ENCODE measurements at places on chromosomes 3 and 15. TPM values are rescaled to one million over a fixed set of nuclear protein-coding genes. Genes with fewer than 3 reads are reported as not detected.
A peak's percentile ranks its signal among the peaks of the same experiment; 100 is the strongest.

RTP4 gene
- 0.75 TPM for total RNA-seq

- DNase-seq: no peak
- H3K4me1 ChIP-seq: no peaks in the 10 kb centered on the region
- no peak overlapping the region for H3K4me3 ChIP-seq
- no peak overlapping the region for H3K27ac ChIP-seq
- no peaks in the 10 kb centered on the region for H3K27me3 ChIP-seq
- H3K36me3 ChIP-seq: no peaks in the 10 kb centered on the region
These were observed 310.0 kb upstream of the WNT5A start for GRCh38 chr3:55797084-55797483.

DNA sequence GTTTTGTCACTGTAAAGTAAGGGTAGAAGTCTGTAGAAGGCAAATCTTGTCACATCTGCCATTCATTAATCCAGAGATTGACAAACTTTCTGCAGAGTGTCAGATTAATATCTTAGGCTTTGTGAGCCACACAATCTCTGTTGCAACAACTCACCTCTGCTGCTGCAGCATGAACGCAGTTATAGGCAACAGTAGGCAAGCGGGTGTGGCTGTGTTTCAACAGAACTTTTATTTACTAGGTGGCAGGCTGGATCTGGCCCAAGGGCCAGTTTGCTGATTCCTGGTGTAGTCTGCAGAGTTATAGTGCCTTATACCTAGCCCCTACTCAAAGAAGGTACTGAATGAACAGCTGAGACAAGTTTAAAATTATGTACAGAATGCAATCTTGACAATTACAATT lies 396.7 kb downstream of the FOXP1 start:
- H3K4me3 ChIP-seq: no peak overlapping the region
- no peak overlapping the region for H3K27ac ChIP-seq
- H3K27me3 ChIP-seq: no peaks in the 10 kb centered on the region

GPR171 gene
- total RNA-seq: 8.7 TPM

DNA sequence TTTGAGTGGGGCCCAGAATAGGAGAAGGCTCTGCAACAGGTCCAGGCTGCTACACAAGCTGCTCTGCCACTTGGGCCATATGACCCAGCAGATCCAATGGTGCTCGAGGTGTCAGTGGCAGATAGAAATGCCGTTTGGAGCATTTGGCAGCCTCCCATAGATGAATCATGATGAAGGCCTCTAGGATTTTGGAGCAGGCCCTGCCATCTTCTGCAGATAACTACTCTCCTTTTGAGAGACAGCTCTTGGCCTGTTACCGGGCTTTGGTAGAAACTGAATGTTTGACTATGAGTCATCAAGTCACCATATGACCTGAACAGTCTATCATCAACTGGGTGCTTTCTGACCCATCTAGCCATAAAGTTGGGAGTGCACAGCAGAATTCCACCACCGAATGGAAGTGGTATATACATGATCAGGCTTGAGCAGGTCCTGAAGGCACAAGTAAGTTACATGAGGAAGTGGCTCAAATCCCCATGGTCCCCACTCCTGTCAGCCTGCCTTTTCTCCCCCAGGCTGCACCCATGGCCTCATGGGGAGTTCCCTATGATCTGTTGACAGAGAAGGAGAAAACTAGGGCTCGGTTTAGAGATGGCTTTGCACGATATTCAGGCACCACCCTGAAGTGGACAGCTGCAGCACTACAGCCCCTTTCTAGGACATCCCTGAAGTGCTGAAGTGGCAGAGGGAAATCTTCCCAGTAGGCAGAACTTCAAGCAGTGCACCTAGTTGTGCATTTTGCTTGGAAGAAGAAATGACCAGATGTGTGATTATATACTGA lies 971.4 kb downstream of the MCTP2 start:
- no peaks in the 10 kb centered on the region for H3K36me3 ChIP-seq
- H3K4me3 ChIP-seq: no peak overlapping the region
- H3K4me1 ChIP-seq: no peaks in the 10 kb centered on the region
- no peak for DNase-seq
- no peaks in the 10 kb centered on the region for H3K27me3 ChIP-seq
- no peak overlapping the region for H3K27ac ChIP-seq

SKOR1 gene
- total RNA-seq: 0.81 TPM

KBTBD12 gene
- total RNA-seq: not detected

GRCh38 chr3:2879587-2879986 lies 230.6 kb downstream of the IL5RA start:
- H3K36me3 ChIP-seq: no peaks in the 10 kb centered on the region
- H3K27ac ChIP-seq: no peak overlapping the region
- H3K4me3 ChIP-seq: no peak overlapping the region
- no peaks in the 10 kb centered on the region for H3K27me3 ChIP-seq
- H3K4me1 ChIP-seq: no peaks in the 10 kb centered on the region

- no peak overlapping the region for H3K4me3 ChIP-seq
- no peaks in the 10 kb centered on the region for H3K4me1 ChIP-seq
- H3K36me3 ChIP-seq: no peaks in the 10 kb centered on the region
- no peak for DNase-seq
- no peaks in the 10 kb centered on the region for H3K27me3 ChIP-seq
- H3K27ac ChIP-seq: no peak overlapping the region
These were observed 990.4 kb downstream of the GBE1 start for GRCh38 chr3:80771085-80771484.

NT5DC2 gene
- total RNA-seq: 40.5 TPM

RBP2 gene
- total RNA-seq: not detected

- H3K4me3 ChIP-seq: no peak overlapping the region
- peak; percentile 60 for DNase-seq
- H3K36me3 ChIP-seq: no peaks in the 10 kb centered on the region
- peaks cover 43% of the 10 kb centered on the region for H3K4me1 ChIP-seq
- peak overlapping the region; percentile 82 for H3K27ac ChIP-seq
These were observed 14.3 kb downstream of the KAT2B start for GRCh38 chr3:20054549-20054987.

SEMA6D gene
- total RNA-seq: 17.7 TPM

DNA sequence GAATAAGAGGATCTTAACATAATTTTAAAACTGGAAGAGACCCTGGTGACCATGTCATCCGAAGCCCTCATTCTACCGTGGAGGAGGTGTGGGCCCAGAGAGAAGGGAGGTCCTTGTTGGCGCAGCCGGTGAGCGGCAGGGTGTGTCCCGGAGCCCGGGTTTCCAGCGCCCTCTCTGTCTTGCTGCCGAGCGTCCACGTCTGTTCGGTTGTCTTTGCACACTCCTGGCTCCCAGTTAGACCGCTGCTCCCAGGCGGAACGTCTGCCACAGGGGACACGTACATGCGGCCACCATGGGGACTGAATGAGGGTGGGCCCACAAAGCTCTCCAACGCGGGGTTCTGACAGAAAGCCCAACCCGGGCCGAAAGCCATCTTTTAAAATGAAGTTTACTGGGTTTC lies 6.6 kb upstream of the MUC4 start:
- H3K4me1 ChIP-seq: peaks cover 2% of the 10 kb centered on the region
- no peak overlapping the region for H3K27ac ChIP-seq
- no peaks in the 10 kb centered on the region for H3K27me3 ChIP-seq
- no peak overlapping the region for H3K4me3 ChIP-seq
- no peaks in the 10 kb centered on the region for H3K36me3 ChIP-seq

DNA sequence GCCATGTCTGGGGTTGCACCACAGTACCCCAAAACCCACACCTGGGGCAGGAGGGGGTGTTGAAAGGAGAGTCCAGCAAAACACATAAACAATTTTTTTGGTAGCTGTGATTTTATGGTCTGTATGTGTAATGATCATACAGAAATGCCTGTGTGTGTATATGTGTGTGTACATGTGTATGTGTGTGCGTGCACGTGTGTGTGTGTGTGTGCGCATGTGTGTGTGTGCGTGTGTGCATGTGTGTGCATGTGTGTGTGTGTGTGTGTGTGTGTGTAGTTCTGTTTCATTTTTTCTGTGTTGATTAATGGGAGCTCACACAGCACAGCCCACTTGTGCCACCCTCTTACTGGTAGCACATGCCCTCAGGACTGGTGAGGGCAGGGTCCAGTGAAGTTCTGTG lies 96.3 kb upstream of the OXTR start:
- no peak overlapping the region for H3K4me3 ChIP-seq
- H3K27me3 ChIP-seq: no peaks in the 10 kb centered on the region
- no peak for DNase-seq

LACTB gene
- 8.9 TPM for total RNA-seq

- H3K36me3 ChIP-seq: no peaks in the 10 kb centered on the region
- DNase-seq: no peak
- H3K27ac ChIP-seq: no peak overlapping the region
- H3K4me1 ChIP-seq: peaks cover 6% of the 10 kb centered on the region
These were observed 193.7 kb downstream of the TCF12 start for GRCh38 chr15:57112178-57112577.

DNA sequence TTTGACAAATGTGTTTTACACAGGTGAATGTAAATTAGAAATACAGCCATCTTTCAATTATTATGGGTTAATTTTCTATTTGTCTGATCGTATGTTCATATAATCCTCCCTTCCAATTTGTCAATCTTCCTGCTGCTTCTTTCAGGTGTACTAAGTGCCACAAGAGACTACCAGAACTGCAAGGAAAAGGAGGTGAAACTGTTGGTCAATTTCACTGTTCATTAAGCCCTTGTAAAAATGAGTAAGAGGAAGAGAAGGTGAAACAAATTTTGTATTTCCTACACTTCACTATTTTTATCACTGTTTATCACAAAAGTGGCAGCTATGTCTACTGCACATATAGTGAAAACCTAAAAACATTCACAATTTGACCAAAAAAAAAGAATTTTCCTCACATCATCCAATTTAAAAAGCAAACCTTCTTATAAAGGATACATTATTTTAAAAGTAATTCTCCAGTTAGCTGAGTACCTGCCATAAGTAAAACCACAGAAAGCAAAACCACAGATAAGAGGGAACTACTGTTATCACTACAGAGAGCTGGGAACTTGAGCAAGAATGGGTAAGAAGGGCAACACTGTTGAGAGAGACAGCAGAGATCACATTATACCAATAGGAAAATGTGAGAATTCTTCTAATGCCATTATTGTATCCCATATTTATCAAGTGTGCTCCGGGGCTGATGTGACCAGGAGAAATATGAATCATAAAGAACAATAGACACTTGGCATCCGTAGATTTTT lies 163.0 kb downstream of the TBC1D5 start:
- H3K4me1 ChIP-seq: no peaks in the 10 kb centered on the region
- DNase-seq: no peak
- H3K36me3 ChIP-seq: no peaks in the 10 kb centered on the region
- no peak overlapping the region for H3K27ac ChIP-seq
- no peak overlapping the region for H3K4me3 ChIP-seq

GRCh38 chr15:84940399-84940798 lies 41.3 kb upstream of the PDE8A start:
- H3K27me3 ChIP-seq: no peaks in the 10 kb centered on the region

DNA sequence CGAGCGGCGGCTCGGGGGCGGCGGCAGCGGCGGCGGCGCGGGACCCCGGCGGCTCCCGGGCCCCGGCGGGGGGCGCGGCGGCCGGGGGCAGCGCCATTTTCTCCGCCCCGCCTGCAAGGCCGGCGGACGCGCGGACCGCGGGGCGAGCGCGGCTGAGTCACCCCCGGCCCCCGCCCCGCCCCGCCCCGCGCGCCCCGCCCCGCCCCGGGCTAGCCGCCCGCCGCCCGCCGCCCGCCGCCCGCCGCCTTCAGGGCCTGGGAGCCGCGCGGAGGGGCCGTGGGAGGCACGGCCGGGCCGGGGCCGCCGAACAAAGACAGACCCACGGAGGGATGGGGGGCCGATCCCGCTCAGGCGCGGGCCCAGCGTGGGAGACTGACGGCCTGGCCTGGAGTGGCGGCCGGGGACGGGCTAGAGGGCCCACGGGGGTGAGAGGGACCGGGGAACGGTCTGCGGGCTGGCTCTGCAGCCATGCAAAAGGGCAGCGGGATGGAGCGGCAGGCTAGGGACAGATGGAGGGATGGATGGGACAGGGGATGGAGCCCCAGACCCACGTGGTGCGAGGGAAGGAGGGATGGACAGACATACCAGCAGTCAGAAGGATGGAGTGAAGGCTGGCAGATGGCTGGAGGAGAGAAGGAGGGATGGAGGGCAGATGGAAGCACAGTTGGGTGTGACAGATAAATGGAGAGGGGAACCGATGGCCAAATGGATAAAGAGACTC lies at the start of gene EIF4E3:
TSS of gene EIF4E3 (minus strand) at position 132 of the 721 bp plus-strand sequence. CDS start at position 97, 35 bp downstream.
- no peaks in the 10 kb centered on the region for H3K36me3 ChIP-seq
- DNase-seq: peak; percentile 37
- H3K27me3 ChIP-seq: no peaks in the 10 kb centered on the region
- peaks cover 10% of the 10 kb centered on the region for H3K4me1 ChIP-seq
- H3K27ac ChIP-seq: peak within 1 kb of the TSS; percentile 69
- peak within 1 kb of the TSS; percentile 60 for H3K4me3 ChIP-seq

SLC25A36 gene
- total RNA-seq: 226 TPM

GRCh38 chr3:122101646-122102045 lies 46.5 kb downstream of the CD86 start:
- no peak overlapping the region for H3K4me3 ChIP-seq
- no peaks in the 10 kb centered on the region for H3K27me3 ChIP-seq
- no peak for DNase-seq
- no peak overlapping the region for H3K27ac ChIP-seq

DNA sequence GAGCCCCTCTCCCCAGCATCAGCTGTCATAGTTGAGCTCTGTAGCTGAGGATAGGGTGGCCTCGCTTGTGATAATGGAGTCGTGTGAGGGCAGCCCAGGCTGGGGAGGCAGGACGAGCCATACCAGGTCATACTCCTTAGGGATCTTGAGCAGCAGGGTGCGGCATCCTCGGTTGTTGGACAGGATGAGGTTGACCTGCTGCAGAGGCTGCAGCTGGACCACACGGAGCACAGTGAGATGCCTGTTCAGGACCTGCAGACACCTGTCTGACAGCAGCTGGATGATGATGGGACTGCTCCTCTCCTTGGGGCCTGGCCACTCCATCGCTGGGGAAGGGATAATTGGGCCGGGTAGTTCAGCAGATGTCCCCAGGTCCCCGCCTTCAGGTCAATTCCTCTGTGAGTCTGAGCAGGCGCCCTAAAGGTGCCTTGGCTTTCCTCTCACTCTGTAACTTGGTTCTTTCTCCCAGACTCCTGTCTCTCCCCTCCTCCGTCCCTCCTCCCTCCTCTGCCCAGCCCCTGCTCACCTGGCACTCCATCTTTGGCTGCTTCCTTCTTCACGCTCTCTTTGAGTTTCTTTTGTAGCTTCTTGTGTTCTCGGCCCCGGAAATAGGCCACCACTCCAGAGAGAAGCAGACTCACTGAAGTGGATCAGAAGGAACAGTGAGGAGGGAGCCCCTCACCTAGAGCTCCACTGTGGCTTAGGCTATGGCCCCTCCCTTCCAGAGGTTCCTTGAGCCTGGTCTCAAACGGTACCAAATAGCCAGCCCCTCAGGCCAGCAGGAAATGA lies 7.8 kb downstream of the DUOX2 start:
- H3K27me3 ChIP-seq: no peaks in the 10 kb centered on the region
- no peak overlapping the region for H3K4me3 ChIP-seq
- H3K27ac ChIP-seq: peak overlapping the region; percentile 2
- H3K36me3 ChIP-seq: peaks cover 2% of the 10 kb centered on the region
- H3K4me1 ChIP-seq: peaks cover 13% of the 10 kb centered on the region

HPS3 gene
- total RNA-seq: 23.7 TPM

DNA sequence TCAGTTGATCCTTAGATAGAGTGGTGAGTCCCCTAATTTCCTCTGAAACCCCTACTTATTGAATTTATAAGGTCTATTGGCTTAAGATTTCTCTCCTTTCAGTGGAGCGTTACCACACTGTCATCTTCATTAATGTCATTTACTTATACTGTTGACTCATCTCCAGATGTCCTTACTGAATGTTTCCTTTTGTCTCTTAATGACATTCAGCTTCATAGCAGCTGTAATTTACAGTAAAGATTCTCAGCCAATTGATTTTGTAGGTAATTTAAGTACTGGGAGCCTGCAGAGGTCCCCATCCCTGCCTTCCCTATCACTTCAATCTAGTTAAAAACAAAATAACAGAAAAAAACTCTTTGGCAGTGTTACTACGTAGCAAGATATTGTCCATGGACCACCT lies 18.8 kb downstream of the STX19 start:
- no peaks in the 10 kb centered on the region for H3K4me1 ChIP-seq
- H3K4me3 ChIP-seq: no peak overlapping the region
- no peak overlapping the region for H3K27ac ChIP-seq
- no peak for DNase-seq
- H3K27me3 ChIP-seq: no peaks in the 10 kb centered on the region
